ENCODE measurements at places on chromosomes 4 and X.
A peak's percentile ranks its signal among the peaks of the same experiment; 100 is the strongest.

DNA sequence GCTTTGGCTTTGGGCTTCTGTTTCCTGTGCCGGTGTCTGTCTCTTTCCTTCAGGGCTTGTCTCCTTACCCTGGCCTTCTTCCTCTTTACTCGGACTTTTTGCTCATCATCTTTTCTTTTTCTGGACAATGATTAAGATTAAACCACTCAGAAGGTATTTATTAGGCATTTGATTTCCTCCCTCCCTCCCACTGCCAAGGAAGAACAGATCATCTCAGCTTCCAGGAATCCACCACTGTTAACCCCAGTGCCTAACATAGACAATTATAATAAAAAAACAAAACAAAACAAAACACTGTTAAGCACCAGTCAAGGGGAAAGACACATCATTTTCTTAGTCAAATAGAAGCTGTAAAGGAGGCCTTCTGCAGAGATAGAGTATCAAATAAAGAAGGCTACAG, 16.6 kb downstream of the PGRMC1 start:
- no peak for DNase-seq

GRCh38 chrX:136863826-136864225, 16.7 kb downstream of the RBMX start:
- DNase-seq = no peak

GRCh38 chrX:69808375-69808774, 192.5 kb downstream of the EDA start:
- no peak for DNase-seq

GRCh38 chr4:117626664-117627063, 407.6 kb upstream of the NDST3 start:
- no peak for DNase-seq

GRCh38 chrX:19862634-19863211, 24.7 kb downstream of the SH3KBP1 start:
- DNase-seq = no peak

DNA sequence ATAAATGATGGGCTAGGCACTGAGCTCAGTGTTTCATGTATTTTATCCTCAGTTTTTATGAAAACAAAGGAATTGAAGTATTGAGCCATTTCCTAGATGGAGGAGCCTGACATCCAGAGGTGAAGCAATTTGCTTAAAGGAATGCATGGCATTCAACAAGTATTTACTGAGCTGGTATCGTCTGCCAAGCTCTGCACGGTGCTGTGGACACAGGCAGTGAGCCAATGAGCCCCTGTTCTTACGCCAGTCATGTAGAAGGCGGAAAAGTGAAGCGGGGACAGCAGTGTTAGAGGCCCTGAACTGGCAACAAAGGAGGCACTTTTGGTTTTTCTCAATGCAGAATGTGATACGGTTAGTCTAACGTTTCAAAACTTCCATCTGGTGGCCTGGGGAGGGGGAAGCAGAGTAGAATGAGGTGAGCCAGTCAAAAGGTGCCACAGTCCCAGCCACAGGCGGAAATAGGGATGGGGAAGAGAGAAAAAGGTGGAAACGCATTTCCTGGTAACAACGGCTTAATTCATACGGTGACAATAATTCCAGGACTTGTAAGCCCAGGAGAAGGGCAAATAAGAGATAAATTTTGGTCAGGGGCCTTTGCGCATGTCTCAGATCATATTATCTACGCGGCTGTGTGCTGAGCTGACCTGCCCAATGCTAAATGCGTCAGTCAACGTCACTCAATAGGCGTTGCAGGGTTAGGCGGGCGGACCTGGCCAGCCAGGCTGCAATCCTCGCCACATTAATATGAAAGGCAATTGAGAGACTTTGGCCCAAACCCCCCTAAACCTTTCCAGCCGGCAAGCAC, 133.9 kb downstream of the AFAP1 start:
- DNase-seq = no peak

DNA sequence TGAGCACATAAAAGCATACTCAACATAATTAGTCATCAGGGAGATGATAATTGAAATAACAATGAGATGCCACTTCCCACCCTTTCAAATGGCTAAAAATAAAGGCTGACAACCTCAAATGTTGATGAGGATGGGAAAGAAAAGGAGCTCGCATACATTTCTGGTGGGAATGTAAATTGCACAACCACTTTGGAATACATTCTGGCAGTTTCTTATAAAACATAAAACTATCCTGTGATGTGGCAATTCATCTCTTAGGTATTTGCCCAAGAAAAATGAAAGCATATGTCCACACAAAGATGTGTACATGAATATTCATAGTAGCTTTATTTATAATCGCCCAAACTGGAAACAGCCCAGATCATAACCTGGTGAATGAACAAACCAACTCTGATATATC, 687 bp upstream of the ZNF275 start:
- no peak for DNase-seq

- no peak for DNase-seq
Observed at GRCh38 chrX:129404670-129405008, 118.7 kb downstream of the SMARCA1 start.

DNA sequence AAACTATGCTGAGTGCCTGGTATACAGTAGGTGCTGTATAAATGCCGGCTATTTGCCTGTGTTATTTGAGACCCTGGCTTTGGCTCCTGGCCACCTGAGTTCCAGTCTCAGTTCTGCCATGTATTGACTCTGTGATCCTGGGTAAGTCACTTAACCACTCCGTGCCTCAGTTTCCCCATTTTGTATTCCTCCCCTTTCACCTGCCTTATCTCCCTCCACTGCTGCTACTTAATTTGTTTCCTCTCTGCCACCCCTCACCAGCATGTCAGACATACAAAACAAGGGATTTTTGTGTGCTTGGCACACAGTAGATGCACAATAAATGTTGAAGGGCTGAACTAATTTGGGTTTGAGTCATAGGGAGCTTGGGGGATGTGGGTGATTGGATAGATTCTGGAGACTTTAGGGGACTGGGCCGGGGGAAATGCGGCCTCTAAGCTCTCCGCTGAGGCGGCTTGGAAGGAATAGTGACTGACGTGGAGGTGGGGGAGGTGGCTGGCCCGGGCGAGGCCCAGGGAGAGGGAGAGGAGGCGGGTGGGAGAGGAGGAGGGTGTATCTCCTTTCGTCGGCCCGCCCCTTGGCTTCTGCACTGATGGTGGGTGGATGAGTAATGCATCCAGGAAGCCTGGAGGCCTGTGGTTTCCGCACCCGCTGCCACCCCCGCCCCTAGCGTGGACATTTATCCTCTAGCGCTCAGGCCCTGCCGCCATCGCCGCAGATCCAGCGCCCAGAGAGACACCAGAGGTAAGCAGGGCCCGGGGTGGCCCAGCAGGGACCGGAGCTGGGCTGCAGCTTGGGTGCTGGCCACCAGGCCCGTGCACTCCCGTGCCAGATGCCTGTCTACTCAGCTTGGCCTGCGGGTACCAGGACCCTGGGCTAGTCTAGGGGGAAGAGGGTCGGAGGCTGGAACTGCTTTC, at the start of gene TIMP1:
Gene TIMP1, plus strand, starts transcription at position 706 of the 917 bp plus-strand sequence. CDS start 980 bp downstream, outside the sequence.
- DNase-seq = peak; percentile 73

DNA sequence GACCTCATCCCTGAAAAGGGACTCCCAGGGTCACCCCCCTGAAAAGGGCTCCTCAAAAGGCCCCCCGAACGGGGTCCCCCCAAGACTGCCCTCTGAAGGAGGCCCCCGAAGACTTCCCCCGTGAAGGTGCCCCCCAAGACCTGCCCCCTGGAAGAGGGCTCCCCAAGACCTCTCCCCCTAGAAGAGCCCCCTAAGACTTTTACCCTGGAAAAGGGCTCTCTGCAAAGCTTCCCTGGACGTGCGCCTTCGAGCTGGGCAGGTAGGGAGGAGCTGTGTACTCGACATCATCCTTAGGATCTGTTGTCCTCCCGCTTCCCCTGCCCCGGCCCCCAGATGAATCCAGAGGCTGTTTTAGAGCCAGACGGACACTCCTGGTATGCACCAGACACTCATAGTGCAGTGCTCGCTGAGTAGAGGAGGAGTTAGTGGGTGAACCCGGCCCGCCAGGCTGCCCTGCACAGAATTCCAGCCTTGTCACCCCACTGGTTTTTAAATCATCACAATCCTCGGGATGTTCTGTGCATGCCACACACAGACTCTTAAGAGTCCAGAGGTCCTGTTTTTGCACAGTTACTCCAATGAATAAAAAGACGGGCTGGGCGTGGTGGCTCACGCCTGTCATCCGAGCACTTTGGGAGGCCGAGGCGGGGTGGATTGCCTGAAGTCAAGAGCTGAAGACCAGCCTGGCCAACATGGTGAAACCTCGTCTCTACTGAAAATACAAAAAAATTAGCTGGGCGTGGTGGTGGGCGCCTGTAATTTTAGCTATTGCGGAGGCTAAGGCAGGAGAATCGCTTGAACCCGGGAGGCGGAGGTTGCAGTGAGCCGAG, 5.7 kb upstream of the SLC25A6 start:
- no peak for DNase-seq

- no peak for DNase-seq
Observed at GRCh38 chrX:112147206-112147605, 64.6 kb upstream of the TRPC5 start.

GRCh38 chr4:87409420-87409939, 12.9 kb upstream of the NUDT9 start:
- DNase-seq = no peak

DNA sequence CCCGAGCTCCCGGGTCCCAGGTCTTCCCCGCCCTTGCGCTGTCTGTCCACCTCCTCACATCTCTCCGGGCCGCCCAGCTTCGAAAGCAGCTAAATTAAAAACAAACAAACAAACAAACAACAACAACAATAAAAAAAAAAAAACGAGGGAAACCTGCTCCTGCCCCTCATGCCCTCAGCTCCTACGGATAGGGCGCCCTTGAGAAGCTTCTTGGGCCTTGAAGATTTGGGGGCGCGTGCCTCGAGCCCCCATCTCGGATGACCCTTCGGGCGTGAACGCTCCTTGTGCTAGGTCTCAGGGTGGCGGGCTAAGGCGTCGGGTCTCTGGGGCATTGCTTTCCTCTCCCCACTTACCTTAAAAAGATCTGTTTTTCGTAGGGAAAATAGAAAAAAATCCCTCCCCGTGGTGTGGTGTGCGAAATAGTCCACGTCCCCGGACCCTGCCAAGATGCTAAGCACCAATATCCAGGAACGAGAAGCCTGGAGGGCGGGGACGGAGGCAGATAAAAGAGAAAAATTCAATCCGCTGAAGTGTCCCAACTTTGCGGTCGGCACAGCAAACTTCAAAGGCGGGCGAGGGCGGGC, 603 bp downstream of the NDNF start:
- no peak for DNase-seq

- DNase-seq = no peak
Observed at GRCh38 chr4:109821185-109821584, 5.6 kb downstream of the GAR1 start.

- no peak for DNase-seq
Observed at GRCh38 chr4:150782311-150782710, 200.4 kb downstream of the MAB21L2 start.

- DNase-seq = no peak
Observed at GRCh38 chrX:37722595-37722994, 37.0 kb downstream of the XK start.

DNA sequence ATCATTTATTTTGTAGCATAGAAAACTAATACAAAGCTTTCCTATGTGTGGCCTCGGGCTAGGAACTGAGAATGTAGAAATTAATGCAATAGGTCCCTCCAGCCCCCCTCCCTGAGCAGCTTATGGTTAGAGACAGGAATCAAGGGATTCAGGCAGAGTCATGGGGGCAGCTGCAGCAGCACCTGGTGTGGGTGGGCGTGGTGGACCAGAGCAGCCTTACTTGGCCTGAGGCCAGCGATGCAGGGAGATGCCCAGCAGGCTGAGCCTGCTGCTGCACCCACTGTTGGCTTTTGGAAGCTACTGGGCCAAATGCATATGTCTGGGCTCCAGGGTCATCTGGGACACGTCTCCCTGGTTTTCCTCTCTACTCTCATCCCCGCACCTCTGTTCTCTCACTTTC, 74.0 kb downstream of the STK32B start:
- DNase-seq = no peak

GRCh38 chr4:171639540-171639939, 173.7 kb upstream of the GALNTL6 start:
- no peak for DNase-seq

DNA sequence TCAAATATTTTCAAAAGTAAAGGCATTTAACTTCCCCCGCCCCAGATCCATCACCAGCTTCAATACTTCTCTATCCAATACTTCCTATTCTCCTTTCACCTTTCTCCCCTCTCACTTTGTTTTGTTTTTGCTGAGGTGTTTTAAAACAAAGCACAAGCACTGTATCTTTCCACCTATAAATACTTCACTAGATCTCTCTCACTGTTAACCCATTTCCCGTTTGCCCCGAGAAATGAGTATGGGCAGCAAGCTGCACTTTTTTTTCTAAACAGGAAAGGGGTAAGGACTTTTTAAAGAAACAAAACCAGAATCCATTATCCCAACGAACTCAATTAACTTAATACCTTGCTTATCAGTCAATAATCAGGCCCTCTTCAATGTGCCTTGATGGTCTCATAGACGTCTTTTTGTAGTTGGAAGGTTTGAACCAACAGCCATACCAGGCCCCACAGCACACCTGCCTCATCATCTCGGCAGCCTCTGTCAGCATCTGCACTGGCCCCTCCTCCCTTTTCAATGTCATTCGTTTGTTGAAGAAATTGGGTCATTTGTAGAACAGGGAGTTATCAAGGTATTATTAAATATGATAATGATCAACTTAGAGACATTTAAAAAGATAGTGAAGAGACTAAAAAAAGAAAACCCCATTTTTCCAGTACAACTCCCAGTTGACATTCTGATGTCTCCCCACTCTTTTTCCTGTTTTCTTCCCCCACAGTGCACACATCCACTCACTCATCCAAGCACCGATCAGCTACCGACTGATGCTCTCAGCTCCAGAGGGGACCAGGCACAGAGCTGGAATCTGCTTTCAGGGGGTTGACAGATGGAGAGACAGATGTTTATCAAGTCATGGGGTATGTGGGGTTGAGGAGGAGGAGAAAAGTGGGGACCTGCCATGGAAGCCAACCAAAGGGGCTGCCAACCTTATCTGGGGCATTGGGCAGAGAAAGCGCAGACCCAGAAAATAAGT, 25.8 kb downstream of the CRMP1 start:
- no peak for DNase-seq

DNA sequence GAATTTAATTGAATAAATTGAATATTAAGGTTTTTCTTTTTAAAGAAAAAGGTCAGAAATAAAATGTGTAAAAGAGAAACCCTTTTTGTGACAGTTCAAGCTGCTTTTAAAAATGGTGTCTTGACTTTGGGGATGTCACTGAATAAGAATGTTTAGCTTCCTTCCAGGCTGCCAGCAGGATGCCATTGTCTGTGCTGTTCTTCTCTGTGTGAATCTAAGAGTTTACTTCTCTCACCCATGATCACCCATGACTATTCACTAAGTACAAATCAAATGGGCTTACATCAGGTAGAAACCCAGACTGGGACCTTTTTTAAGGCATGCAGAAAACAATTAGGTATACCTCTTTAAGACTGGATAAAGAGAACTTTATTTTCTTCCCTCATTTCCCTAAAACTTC, 115.3 kb downstream of the DACH2 start:
- DNase-seq = no peak

- no peak for DNase-seq
Observed at GRCh38 chr4:144715230-144715629, 69.3 kb downstream of the HHIP start.

GRCh38 chrX:143165778-143166177, 140.1 kb downstream of the SPANXN4 start:
- DNase-seq = no peak

GRCh38 chr4:1972414-1972813, 36.4 kb downstream of the NELFA start:
- DNase-seq = no peak

- no peak for DNase-seq
Observed at GRCh38 chr4:141789716-141790115, 153.3 kb downstream of the IL15 start.
